Fibroblast of upper back skin (primary cell): ENCODE measurements at places on chromosomes 13 and 19.

DNA sequence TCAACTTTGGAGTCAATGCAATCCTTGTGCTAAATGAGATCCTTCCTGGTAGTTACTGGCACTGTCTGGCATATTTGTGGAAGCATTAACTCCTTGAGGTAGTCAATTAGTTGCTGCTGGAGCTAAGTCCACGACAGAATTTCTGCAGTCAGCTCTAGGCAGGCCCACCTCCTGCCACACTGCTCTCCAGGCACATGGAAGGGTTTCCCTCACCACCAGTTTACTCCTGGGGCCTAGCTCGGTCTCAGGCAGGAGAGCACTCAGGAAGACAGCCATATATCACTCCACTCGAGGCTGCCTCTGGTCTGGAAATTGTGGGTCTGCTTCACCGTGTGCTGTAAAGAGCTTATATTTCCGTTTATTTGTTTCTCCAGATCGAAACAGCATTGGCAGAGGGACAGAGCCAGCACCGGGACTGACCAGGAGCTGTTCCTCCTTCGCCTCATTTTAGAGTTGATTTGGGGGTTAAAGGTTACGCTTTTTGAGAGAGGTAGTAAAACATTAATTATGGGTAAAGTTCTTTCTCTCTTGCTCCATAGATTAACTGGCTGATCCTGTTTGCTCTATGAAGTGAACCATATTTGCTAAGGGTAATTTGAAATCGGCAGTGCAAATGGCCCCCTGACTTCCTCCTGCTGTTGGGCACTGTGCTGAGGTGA is 20.6 kb upstream of the GTF3A start:
- no peak for DNase-seq

GRCh38 chr13:102913914-102914313 is 68.1 kb downstream of the ERCC5 start:
- DNase-seq = no peak

- no peak for DNase-seq
These were observed 24.2 kb downstream of the FXYD5 start for GRCh38 chr19:35178701-35179100.

DNA sequence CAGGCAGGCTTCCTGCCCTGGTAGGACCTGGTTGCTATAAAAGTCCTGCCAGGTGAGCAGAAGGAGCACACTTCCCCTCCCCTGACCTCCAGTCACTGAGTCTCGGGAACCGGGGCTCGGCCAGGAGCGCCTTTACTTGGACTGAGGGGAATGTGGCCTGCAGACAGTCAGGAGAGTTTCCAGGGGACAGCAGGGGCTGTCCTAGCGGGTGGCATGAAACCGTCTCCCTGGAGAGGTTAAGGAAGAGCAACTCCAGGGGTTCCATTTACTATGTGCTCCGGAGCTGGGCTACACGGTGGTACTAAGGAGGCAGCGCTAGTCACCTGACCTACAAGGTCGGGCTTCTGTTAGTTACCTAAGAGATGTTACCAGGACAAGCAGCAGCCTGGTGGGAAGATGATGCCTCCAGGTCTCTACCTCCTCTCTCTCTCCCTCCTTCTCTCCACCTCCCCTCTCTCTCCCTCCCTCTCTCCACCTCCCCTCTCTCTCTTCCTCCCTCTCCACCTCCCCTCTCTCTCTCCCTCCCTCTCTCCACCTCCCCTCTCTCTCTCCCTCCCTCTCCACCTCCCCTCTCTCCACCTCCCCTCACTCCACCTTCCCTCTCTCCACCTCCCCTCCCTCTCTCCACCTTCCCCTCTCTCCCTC is 4.1 kb upstream of the CNOT3 start:
- DNase-seq = peak; percentile 45

DNA sequence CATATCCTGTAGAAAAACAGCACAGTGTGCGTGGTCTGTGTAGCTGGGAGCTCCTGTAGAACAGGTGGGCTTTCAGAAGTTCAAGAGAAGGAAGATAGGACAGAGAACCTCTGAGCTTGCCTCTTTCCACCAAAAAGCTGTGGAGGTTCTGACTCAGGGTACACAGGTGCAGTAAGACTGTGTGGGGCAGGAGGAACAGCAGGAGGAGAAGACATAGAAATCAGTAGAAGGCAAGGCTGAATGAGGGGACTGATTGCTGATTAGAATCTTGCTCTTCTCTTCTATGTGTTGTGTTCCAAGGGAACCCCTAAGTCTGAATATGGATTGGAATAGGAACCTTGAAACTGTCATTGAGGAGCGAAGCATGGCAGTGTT is 122.7 kb downstream of the AKAP11 start:
- DNase-seq = no peak

DNA sequence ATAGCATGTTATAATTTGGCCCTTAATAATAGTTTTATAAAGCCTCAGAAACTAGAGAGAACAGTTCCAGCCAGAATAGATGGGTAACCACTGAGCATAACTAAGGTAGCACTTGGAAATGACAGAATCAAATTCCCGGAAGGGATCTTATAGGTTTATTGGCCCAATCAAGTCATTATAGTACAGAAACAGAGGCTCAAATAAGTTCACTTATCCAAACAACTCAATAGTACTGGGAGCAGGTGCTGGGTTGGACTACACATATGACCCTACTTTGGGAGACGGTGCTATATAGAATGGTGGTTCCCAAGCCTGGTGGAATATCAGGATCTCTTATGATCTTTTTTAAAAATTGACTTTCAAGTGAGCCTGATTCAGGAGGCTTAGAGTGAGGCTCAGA is 32.7 kb upstream of the OLFM4 start:
- DNase-seq = no peak
